ENCODE measurements at places on chromosomes 11 and 22. TPM values are rescaled to one million over a fixed set of nuclear protein-coding genes. Genes with fewer than 3 reads are reported as not detected.

DNA sequence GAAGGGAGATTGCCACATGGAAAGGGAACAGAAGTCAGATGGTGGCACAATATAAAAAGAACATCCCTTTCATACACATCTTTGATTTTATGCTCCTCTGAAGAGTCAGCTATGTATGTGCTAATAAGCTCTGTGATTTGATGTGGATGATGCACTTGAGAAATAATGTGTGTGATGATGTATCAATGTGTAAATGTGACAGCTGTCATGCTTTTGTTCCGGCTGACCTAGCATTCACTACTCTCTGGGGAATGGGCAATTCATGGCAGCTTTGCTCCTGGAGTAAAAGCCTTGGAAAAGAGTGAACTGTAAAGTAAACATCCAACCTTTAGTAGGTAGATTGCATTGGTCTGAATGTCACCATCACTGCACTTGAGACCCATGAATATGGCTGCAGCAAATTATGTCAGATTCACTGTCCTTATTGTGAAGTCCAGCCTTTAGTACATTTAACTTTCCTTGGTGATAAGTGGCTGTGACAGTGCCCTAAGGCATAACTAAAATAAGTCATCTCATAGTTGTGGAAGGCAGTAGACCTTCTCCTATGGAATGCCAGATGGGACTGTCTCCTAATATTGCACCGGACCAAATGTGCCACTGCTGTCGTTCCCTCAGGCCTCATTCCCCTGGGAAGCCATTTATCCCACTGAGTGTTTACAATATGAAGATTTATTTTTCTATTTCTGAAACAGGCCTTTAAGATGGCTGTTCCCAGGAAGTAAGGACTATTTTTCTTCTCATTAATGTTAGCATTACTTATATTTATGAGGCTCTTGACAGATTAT is 178.2 kb upstream of the CCDC90B start:
- H3K4me1 ChIP-seq, result no peaks in the 10 kb centered on the region
- H3K36me3 ChIP-seq, result no peaks in the 10 kb centered on the region
- H3K27ac ChIP-seq, result no peak overlapping the region
- no peak for DNase-seq
- no peak overlapping the region for H3K4me3 ChIP-seq
- H3K27me3 ChIP-seq, result no peaks in the 10 kb centered on the region

DNA sequence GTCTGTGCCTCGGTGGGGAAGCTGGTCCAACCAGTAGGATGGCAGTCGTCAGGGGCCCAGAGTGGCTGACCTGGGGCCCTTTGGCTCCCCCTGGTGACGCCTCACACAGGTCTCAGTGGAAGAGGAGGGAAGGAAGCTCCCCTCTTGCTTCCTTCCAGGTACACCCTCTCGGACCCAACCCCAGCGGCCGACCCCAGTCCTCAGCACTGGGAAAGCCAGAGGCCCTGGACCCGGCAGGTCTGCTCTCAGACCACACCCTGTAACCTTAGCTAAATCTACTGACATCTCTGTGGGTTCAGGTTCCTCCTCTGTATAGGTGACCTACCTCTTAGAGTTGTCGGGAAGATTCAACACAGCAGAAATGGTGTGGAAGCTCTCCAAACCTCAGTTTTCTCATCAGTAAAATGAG is 3.4 kb upstream of the SCUBE1 start:
- H3K4me3 ChIP-seq, result no peak overlapping the region
- H3K27ac ChIP-seq, result peak overlapping the region; percentile 6
- no peaks in the 10 kb centered on the region for H3K36me3 ChIP-seq
- DNase-seq, result peak; percentile 50
- no peaks in the 10 kb centered on the region for H3K4me1 ChIP-seq
- H3K27me3 ChIP-seq, result peaks cover 28% of the 10 kb centered on the region

GRCh38 chr22:50418624-50419023 is 56.2 kb downstream of the SBF1 start:
- no peak overlapping the region for H3K27ac ChIP-seq
- no peak overlapping the region for H3K4me3 ChIP-seq
- H3K27me3 ChIP-seq, result no peaks in the 10 kb centered on the region
- H3K36me3 ChIP-seq, result peaks cover 41% of the 10 kb centered on the region
- DNase-seq, result no peak

DNA sequence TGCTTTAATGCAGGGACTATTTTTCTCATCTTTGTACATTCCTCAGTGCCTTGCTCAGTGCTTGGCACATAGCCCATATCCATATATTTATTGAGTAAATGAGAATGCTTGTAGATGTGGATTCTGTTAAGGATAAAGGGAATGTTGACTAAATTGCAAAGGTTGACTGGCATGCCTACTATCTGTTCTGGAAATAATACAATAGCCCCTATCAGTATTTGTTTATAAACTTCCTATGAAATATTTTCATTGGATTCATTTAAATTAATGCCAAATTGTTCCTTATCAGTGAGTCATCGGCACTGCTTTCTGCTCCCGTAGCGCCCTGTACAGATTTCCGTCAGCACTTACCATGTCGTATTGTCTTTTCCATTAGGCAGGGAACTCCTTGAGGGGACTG is 8.0 kb downstream of the RNF121 start:
- no peaks in the 10 kb centered on the region for H3K27me3 ChIP-seq
- H3K4me3 ChIP-seq, result no peak overlapping the region
- H3K36me3 ChIP-seq, result no peaks in the 10 kb centered on the region
- H3K27ac ChIP-seq, result no peak overlapping the region

GRCh38 chr22:25167834-25168601 is 31.6 kb upstream of the CRYBB3 start:
- no peaks in the 10 kb centered on the region for H3K4me1 ChIP-seq
- H3K36me3 ChIP-seq, result peaks cover 4% of the 10 kb centered on the region
- no peaks in the 10 kb centered on the region for H3K27me3 ChIP-seq
- peak; percentile 28 for DNase-seq
- H3K27ac ChIP-seq, result no peak overlapping the region
- H3K4me3 ChIP-seq, result no peak overlapping the region

- H3K36me3 ChIP-seq, result peaks cover 5% of the 10 kb centered on the region
- H3K27me3 ChIP-seq, result no peaks in the 10 kb centered on the region
- H3K4me3 ChIP-seq, result no peak overlapping the region
- H3K4me1 ChIP-seq, result no peaks in the 10 kb centered on the region
Measured at GRCh38 chr11:43789700-43790443, 90.8 kb upstream of the ALKBH3 start.

- no peaks in the 10 kb centered on the region for H3K36me3 ChIP-seq
- no peaks in the 10 kb centered on the region for H3K4me1 ChIP-seq
- H3K4me3 ChIP-seq, result no peak overlapping the region
- no peaks in the 10 kb centered on the region for H3K27me3 ChIP-seq
- H3K27ac ChIP-seq, result no peak overlapping the region
Measured at GRCh38 chr11:115693002-115693401, 188.8 kb upstream of the CADM1 start.

DNA sequence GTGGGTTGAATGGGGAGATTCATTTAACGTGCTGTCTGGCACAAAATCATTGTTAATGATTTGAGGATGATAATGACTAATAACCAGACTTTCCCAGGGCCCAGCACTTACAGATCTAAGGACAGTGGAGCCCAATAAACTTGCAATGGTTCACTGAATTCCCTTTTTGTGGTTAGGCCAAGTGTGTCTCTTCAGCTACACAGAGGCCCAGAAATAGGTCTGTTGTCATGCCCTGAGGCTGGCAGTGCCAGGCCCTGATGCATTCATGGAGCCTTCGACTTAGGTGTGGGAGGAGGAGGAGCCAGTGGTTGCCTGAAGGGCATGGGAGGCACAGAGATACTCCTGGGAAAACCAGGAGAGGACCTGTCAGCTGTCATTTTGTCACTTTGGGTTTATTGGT is 56.1 kb downstream of the KIAA1671 start:
- no peaks in the 10 kb centered on the region for H3K27me3 ChIP-seq
- peak; percentile 52 for DNase-seq
- H3K4me1 ChIP-seq, result peaks cover 11% of the 10 kb centered on the region
- no peak overlapping the region for H3K4me3 ChIP-seq
- H3K27ac ChIP-seq, result no peak overlapping the region
- no peaks in the 10 kb centered on the region for H3K36me3 ChIP-seq

DNA sequence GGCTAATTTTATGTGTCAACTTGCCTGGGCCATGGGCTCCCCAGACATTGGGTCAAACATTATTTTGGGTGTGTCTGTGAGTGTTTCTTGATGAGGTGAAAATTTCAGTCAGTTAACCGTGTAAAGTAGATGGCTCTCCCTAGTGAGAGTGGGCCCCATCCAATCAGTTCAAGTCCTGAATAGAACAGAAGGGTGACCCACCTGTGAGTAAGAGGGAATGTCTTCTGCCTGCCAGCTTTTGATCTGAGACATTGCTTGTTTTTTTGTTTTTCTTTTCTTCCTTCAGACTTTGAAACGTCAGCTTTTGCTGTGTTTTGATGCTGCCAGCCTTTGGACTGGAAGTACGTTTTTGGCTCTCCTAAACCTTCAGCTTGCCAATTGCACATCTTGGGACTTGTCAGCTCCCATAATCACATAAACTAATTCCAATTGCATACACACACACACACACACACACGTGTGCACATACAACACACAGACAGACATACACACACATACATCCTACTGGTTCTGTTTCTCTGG is 300.1 kb downstream of the CNTN5 start:
- DNase-seq, result no peak
- H3K4me1 ChIP-seq, result no peaks in the 10 kb centered on the region
- no peaks in the 10 kb centered on the region for H3K36me3 ChIP-seq
- H3K27me3 ChIP-seq, result no peaks in the 10 kb centered on the region
- no peak overlapping the region for H3K4me3 ChIP-seq
- no peak overlapping the region for H3K27ac ChIP-seq

- no peaks in the 10 kb centered on the region for H3K36me3 ChIP-seq
- DNase-seq, result no peak
- peaks cover 18% of the 10 kb centered on the region for H3K27me3 ChIP-seq
- H3K4me3 ChIP-seq, result no peak overlapping the region
Measured at GRCh38 chr11:61578819-61579675, 1.8 kb downstream of the SYT7 start.

GRCh38 chr11:57972013-57972367 is 51.7 kb upstream of the OR9Q1 start:
- H3K4me3 ChIP-seq, result no peak overlapping the region
- H3K27me3 ChIP-seq, result no peaks in the 10 kb centered on the region
- no peak overlapping the region for H3K27ac ChIP-seq
- H3K36me3 ChIP-seq, result no peaks in the 10 kb centered on the region
- H3K4me1 ChIP-seq, result no peaks in the 10 kb centered on the region
- no peak for DNase-seq

DNA sequence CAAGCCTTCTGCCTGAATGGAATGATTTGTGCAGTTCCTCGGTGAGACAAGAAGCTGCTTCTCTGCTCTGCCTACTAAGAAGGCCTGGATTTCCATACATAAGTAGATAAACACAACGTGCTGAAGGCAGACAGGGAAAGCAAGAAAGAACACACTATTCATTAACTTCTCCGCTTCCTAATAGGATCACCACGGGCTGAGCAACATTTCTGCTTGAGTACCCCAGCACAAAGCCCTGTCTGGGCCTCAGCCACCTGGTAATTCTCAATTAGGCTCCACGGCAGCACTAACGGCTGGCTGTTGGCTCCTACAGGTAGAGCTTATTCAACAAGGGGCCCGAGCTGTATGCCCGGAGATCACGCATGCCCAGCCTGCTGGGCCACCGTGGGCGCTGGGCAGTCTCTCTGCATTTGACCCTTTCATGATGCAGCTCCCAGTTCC is 1156.6 kb downstream of the TBC1D22A start:
- no peaks in the 10 kb centered on the region for H3K27me3 ChIP-seq
- H3K36me3 ChIP-seq, result no peaks in the 10 kb centered on the region
- no peaks in the 10 kb centered on the region for H3K4me1 ChIP-seq
- H3K4me3 ChIP-seq, result no peak overlapping the region
- H3K27ac ChIP-seq, result no peak overlapping the region

SCUBE2 gene
- under 0.01 TPM for polyA plus RNA-seq

RBM7 gene
- polyA plus RNA-seq, result 43.8 TPM

CCND1 gene
- 24.6 TPM for polyA plus RNA-seq

OR5A1 gene
- polyA plus RNA-seq, result not detected

MAJIN gene
- 0.25 TPM for polyA plus RNA-seq
